ENCODE measurements at places on chromosomes 7 and 10. TPM values are rescaled to one million over a fixed set of nuclear protein-coding genes. Genes with fewer than 3 reads are reported as not detected.

Gene GIMAP7
- total RNA-seq = not detected

Gene WDFY4
- total RNA-seq = not detected

Gene CALHM1
- not detected for total RNA-seq

Gene CHST12
- 4.7 TPM for total RNA-seq

Gene SNCG
- total RNA-seq = 10.6 TPM

Gene CRHR2
- not detected for total RNA-seq

Gene SPDYE2
- not detected for total RNA-seq

Gene HMX2
- total RNA-seq = not detected

Gene GALNT17
- not detected for total RNA-seq

Gene TYW1B
- 1.8 TPM for total RNA-seq

Gene PKD1L1
- total RNA-seq = under 0.01 TPM

Gene SPDYE9
- total RNA-seq = not detected

Gene CFAP70
- 0.18 TPM for total RNA-seq

Gene FAM221A
- 1.1 TPM for total RNA-seq

Gene CPA2
- not detected for total RNA-seq

Gene MMRN2
- total RNA-seq = 0.56 TPM

Gene SPDYE16
- not detected for total RNA-seq

Gene RAB19
- total RNA-seq = not detected

Gene MRPS16
- total RNA-seq = 45.3 TPM

Gene UBE2D1
- 15.8 TPM for total RNA-seq

Gene SLC26A3
- not detected for total RNA-seq

Gene CARD11
- total RNA-seq = 0.18 TPM

Gene EN2
- total RNA-seq = not detected

Gene NEUROD6
- total RNA-seq = not detected

Gene ANXA8
- 0.90 TPM for total RNA-seq

Gene SHTN1
- total RNA-seq = 1.4 TPM

Gene ARHGEF35
- total RNA-seq = not detected

Gene ELOVL3
- total RNA-seq = 0.28 TPM

Gene CCDC7
- 4.3 TPM for total RNA-seq

Gene HNRNPA2B1
- 49.3 TPM for total RNA-seq

Gene WAPL
- 49.4 TPM for total RNA-seq

Gene EBLN1
- total RNA-seq = not detected

Gene PDE1C
- 61.5 TPM for total RNA-seq

Gene PLXDC2
- 6.1 TPM for total RNA-seq

Gene RBM20
- total RNA-seq = under 0.01 TPM

Gene CCAR1
- 60.8 TPM for total RNA-seq

Gene NEBL
- under 0.01 TPM for total RNA-seq

Gene ZNF365
- 2.5 TPM for total RNA-seq

Gene LIPF
- not detected for total RNA-seq

Gene TDRD1
- not detected for total RNA-seq

Gene PTPRN2
- under 0.01 TPM for total RNA-seq

Gene ANKRD2
- total RNA-seq = 0.36 TPM

Gene TACR2
- total RNA-seq = not detected

Gene ATP5F1C
- total RNA-seq = 343 TPM

Gene NPC1L1
- not detected for total RNA-seq

Gene RASA4
- total RNA-seq = 3.3 TPM

Gene C7orf57
- total RNA-seq = not detected

Gene DGKI
- 15.8 TPM for total RNA-seq

Gene NPY4R2
- 0.36 TPM for total RNA-seq

Gene CALML3
- not detected for total RNA-seq

Gene AKR1C8
- total RNA-seq = not detected

Gene TRIM73
- 0.18 TPM for total RNA-seq

Gene ADGRA1
- total RNA-seq = not detected

Gene CTAGE8
- not detected for total RNA-seq

Gene H2BK1
- total RNA-seq = not detected

Gene SLC16A9
- 0.18 TPM for total RNA-seq

Gene ATG9B
- total RNA-seq = 0.18 TPM

Gene PRSS37
- not detected for total RNA-seq

Gene PPP1R9A
- total RNA-seq = not detected
